Colonic mucosa (tissue), 4 donors: ENCODE measurements at places on chromosomes 4 and X. TPM values are rescaled to one million over a fixed set of nuclear protein-coding genes. Genes with fewer than 3 reads are reported as not detected.

IGSF1 gene
- total RNA-seq, result 0.19 TPM

TNIP2 gene
- total RNA-seq, result 43.6 TPM

NUDT6 gene
- 8.3 TPM for total RNA-seq

JCHAIN gene
- 392 TPM for total RNA-seq

DNA sequence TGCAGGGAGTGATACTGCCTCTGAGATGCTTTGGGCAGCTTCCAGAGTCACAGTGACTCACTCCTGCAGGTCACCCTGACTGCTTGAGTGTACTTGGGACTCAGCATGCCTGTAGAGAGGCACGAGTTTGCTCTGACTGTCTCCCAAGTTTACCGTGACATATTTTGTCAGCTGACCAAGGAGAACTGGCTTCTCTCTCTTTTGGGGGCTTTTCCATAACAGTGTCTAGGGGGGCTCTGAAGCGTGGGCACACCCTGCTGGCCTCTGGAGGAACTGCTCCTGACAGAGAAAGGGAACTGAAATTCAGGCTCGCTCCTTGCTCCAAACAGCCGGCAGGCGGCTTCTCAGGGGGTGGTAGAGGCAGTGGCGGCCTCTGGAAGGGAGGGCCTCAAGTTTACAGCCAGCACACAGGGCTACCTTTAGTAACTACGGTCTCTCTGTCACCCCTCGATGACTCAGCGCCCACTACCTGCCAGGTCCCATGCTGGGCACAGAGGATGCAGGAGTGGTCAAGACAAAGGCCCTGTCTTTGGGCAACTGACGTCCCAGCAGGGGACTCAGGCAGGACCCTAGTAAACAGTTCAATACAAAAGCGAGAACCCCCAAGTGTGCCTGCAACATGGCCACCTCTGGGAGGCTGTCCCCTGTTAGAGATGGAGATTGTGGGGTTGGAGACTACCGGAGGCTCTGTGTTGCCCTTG is 17.8 kb downstream of the ZNF185 start:
- DNase-seq, result no peak
- no peaks in the 10 kb centered on the region for H3K4me1 ChIP-seq

DNA sequence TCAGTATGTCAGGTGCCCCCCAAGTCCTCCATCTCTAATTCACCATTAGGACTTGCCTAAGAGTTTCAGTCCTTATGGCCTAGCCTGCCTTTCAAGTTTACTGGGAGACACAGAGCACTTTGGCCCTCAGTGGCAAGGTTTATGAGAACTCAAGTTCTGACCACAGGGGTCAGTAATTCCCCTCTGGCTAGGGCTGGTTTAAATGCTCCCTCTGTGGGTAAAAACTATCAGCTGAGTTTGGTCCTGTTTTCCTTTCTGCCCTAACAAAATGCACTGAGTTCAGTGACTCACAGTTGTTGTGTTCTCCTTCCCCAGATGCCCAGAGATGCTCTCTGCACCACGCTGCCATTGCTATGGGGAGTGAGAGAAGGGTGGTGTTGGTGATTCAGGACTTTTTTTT is 163.2 kb downstream of the RELL1 start:
- no peaks in the 10 kb centered on the region for H3K27me3 ChIP-seq
- no peak overlapping the region for H3K4me3 ChIP-seq
- H3K36me3 ChIP-seq, result no peaks in the 10 kb centered on the region
- H3K4me1 ChIP-seq, result no peaks in the 10 kb centered on the region
